ENCODE measurements at places on chromosomes 1 and 21. TPM values are rescaled to one million over a fixed set of nuclear protein-coding genes. Genes with fewer than 3 reads are reported as not detected.

- peak; percentile 96 for DNase-seq
These were observed 112.5 kb upstream of the NBPF11 start for GRCh38 chr1:148264374-148265276.

FAM151A gene
- not detected for total RNA-seq

GRCh38 chr1:151809985-151810556 lies 4.9 kb upstream of the LINGO4 start:
- no peak for DNase-seq

PSEN2 gene
- total RNA-seq, result 31.2 TPM

DNA sequence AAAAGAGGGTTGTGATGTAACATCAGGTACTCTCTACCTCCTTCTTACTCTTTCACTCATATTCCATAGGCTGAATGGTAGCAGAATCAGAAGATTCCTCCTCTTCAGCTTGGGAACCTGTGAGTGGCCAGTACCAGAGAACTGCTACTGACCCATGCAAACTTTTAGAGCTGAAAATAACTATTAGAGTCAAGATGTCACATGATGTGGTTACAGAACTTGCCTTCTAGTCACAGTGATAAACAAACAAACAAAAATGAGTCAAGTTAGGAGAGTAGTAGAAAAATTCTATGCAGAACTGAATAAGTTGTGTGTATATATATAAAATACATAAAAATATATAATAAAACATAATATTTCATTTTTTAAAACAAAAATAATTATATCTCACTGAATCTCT lies 47.6 kb upstream of the RGS1 start:
- DNase-seq, result no peak

HSPB7 gene
- 0.17 TPM for total RNA-seq

GRCh38 chr1:43968348-43968948 lies 1.4 kb upstream of the DPH2 start:
- no peak for DNase-seq

DNA sequence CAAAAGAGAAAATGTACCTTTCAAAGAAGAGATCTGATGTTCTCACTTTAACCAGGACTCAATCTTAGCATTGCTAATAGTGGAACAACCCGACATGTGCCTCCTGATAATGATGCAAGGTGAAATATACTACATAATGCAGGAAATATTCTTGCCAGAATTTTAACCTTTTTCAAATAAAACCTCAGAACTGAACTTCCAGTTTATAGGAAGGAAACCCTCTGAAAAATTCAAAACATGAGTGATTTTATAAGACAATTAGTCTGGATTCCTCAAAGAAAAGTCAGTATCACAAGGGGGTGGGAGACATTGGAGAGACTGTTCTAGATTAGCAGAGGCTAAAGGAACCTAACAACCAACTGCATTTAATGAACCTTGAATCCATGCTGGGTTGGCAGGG lies 18.1 kb downstream of the AHCYL1 start:
- DNase-seq, result no peak

BEST4 gene
- total RNA-seq, result 0.67 TPM

DNA sequence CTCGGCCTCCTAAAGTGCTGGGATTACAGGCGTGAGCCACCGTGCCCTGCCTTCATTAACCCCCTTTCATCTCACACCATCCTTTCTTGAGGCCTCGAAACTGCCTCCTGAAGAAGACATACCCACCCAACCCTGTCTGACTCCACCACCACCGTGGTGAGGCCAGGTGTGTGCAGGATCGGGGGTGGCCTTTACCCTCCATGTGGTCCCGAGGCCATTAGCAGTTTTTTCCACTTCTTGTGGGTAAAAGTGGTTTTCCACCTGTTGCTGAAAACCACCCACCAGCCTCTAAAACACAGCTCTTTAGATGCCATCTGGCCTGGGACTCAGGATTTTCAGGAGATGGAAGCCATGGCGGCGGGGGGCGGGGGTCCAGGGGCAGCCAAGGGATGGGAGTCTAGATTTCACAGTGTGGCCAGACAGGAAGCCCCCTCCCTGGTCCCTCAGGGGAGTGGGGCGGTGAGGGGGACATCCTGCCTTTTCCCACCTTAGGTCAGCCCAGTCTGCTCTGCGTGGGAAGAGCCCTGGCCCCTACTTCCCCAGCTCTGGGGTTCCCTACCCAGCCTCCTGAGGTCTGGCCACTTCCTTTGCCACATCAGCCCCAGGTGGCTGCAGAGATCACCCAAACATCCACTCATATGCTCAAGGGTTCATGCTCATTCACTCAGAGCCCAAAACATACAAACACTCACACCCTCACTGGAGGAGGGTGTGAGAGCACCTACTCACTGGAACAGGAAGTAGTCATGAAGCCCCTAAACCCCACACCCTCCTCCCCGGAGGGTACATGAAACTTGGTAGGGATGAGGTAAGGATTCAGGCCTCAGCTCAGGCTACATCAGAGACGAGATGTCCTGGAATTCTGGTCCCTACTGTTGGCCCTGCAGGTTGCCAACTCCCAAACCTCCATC lies 2.3 kb downstream of the FGR start:
- no peak for DNase-seq

DNA sequence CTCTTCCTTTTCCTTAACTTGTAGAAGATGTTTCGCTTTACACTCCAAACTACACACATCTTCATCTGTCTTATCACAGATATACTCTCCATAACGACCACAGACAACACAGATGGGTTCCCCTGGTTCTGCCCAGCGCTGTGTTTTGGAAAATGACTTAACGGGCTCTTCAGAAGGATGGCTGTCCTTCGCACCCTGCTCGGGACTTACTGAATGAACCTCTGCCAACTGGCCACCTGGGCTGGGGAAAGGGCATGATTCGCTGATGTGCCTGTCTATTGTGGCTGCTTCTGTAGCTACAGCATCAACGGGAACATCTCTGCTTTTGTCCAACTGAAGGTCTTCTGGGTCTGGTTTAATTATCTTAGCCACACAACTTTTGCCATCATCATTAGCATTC lies 3.4 kb downstream of the DDX59 start:
- DNase-seq, result no peak

CSDE1 gene
- 641 TPM for total RNA-seq

ATF6 gene
- 21.9 TPM for total RNA-seq

DNA sequence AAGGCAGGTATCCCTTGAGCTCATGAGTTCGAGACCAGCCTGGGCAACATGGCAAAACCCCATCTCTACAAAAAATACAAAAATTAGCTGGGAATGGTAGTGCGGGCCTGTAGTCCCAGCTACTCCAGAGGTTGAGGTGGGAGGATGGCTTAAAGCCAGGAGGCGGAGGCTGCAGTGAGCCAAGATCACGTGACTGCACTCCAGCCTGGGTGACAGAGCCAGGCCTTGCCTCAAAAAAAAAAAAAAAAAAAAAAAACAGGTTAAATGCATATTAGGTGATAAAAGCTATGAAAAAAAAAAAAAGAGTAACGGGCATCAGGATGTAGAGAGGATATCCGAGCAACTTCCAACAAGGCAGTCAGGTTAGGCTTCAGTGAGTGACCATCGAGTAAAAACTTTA lies 2.8 kb upstream of the SRRM1 start:
- no peak for DNase-seq

DNA sequence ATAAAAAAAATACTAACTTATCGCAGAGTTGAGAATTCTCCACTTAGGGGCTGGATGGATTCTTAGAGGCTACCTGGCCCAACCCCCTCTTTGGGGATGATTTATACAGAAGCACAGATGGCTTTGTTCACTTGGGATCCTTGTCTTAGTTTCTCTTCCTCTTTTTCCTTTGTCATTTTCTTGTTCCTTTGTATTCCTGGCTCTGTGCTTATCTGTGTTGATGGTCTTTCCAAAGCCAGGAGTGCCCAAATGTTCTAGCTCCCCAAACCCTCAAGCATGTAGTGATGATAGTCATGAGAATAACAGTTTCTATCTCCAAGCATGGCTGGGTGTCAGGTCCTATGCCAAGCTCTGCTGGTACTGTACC lies 27.4 kb downstream of the EPHB2 start:
- no peak for DNase-seq

SYNC gene
- 60.0 TPM for total RNA-seq

- peak; percentile 45 for DNase-seq
These were observed 92.0 kb downstream of the MAST2 start for GRCh38 chr1:45895406-45895805.

DNA sequence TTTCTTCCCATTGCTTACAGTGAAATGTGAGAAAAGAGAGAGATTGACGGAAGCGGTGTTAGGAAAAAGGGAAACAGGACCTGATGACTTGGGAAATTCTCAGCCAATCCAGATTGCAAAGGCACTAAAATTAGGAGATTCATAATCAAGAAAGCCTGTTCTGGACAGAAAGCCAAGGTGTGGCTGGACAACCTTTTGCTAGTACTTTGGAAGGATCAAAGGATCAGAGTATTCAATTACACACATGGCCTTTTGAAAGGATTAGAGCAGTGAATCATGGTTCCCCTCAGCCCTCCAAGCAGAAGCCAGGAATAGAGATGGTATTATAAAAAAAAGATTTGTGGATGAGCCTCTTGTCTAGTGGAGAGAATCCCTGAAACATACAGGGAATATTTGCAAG lies 669.8 kb upstream of the ADAMTS5 start:
- no peak for DNase-seq

- no peak for DNase-seq
These were observed 138.4 kb downstream of the NEK7 start for GRCh38 chr1:198295225-198295624.

COQ8A gene
- 7.1 TPM for total RNA-seq

LIPI gene
- not detected for total RNA-seq

- peak; percentile 16 for DNase-seq
These were observed 176.5 kb downstream of the C1orf21 start for GRCh38 chr1:184563308-184563707.

- DNase-seq, result no peak
These were observed 344.9 kb downstream of the OMA1 start for GRCh38 chr1:58201492-58202106.

PIK3R3 gene
- total RNA-seq, result 13.8 TPM

GJB3 gene
- total RNA-seq, result 188 TPM

- DNase-seq, result no peak
These were observed 923.1 kb upstream of the NEGR1 start for GRCh38 chr1:73205294-73205973.

AKR7A3 gene
- total RNA-seq, result 0.50 TPM

- DNase-seq, result no peak
These were observed 210.2 kb downstream of the APP start for GRCh38 chr21:25960402-25960801.

PCAT6 gene
- total RNA-seq, result 0.17 TPM

GRCh38 chr1:64759968-64760367 lies 15.1 kb downstream of the RAVER2 start:
- no peak for DNase-seq

- DNase-seq, result no peak
These were observed 25.4 kb downstream of the CFAP57 start for GRCh38 chr1:43197343-43198127.

SLAMF1 gene
- total RNA-seq, result not detected

DNA sequence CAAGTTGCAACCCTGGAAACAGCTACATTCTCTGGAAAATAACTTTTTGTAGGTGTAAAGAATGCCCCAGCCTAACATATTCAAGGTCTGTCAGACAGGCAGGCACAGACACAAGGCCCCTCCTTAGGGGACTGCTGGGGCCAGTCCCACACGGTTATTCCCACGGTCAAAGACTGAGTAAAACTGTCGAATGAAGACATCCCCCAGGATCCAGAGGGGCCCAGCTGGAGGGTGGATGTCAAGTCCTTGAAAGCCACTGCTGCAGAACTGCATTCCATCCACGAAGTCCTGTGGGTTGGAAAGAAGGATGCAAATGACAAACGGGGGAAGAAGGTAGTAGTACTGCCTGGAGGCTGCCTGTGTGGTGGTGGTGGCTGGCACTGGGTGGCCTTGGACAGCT lies 6.9 kb upstream of the RAB7B start:
- DNase-seq, result no peak

GRCh38 chr1:97904534-97904933 lies 16.3 kb downstream of the DPYD start:
- DNase-seq, result peak; percentile 71
